ENCODE measurements at places on chromosomes 13 and 19.

GRCh38 chr13:113948034-113948742 is 25.7 kb downstream of the C13orf46 start:
- DNase-seq = no peak

DNA sequence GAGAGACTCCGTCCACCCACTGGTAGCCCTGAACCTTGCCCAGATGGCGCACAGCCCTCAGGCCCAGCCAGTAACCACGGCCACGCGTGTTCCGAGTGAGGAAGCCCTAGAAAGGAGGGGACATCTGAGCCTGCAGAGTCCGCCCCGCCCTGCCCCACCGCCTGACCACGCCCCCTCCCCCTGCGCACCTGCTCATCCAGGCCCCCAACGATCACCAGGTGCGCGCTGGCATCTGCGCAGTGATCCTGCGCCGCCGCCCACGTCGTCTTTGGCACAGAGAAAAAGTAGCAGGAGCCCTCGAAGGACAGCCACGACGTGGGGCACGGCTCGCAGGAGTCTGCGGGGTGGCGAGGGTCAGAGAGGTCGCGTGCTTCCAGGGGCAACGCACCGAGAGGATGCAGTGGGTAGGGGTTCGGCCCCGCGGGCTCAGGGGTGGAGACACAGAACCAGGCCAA is 2.1 kb downstream of the CLEC4G start:
- no peak for DNase-seq

- DNase-seq = no peak
These were observed 318.9 kb upstream of the HTR2A start for GRCh38 chr13:47215736-47216135.

DNA sequence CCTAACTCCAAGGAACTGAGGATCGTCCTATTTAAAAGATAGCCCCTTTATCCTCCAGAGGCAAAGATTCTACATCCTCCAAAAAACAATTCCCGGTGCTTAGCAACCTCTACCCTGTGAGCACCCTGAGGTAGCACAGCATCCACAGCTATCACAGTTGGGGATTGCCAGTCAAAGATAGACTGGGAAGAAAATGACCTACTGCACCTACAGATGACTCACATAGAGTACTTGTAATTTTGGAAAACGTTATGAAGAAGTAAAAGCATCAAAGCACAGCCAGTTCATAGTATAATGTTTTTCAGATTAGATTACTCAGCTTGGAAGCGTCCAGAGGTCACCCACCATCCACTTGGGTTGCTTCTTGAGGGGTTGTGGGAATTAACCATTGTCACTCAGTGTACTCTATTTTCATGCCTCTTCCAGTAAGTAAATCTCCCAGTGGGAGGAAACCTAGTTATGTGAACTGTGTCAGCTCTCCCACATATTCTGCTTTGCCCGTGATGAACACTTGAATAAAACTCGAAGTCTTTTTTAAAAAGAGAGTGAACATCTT is 8.9 kb upstream of the FAM124A start:
- DNase-seq = no peak

GRCh38 chr19:14006766-14007562 is 844 bp upstream of the RFX1 start:
- peak; percentile 81 for DNase-seq

GRCh38 chr13:92938486-92939020 is 288.1 kb upstream of the GPC6 start:
- DNase-seq = no peak

DNA sequence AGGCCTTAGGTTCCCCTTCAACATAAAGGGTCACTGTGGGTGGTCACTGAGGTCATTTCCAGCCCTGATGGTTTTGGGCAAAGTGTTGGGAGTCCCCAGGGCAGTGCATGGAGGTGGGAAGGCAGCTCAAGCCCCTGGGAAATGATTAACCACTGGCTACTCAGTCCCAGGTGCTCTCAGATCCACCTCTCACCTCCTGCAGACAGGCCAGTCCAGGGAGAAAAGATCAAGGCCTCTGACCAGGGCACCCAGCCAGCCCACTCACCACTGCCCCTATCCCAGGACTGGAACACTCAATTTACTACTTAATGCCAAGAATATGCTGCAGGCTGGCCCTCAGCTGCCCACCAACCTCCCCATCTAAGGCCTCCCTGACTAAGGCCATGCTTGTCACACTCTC is 1307.9 kb downstream of the UQCRFS1 start:
- no peak for DNase-seq

Data from dorsolateral prefrontal cortex (tissue), 122 donors.